HS-27A (cell line): ENCODE measurements at places on chromosomes 1 and 21.

- no peak for DNase-seq
Observed at GRCh38 chr1:52633291-52633754, 355 bp downstream of the SHISAL2A start.

- DNase-seq = no peak
Observed at GRCh38 chr1:44293761-44294315, 61.2 kb downstream of the ERI3 start.

DNA sequence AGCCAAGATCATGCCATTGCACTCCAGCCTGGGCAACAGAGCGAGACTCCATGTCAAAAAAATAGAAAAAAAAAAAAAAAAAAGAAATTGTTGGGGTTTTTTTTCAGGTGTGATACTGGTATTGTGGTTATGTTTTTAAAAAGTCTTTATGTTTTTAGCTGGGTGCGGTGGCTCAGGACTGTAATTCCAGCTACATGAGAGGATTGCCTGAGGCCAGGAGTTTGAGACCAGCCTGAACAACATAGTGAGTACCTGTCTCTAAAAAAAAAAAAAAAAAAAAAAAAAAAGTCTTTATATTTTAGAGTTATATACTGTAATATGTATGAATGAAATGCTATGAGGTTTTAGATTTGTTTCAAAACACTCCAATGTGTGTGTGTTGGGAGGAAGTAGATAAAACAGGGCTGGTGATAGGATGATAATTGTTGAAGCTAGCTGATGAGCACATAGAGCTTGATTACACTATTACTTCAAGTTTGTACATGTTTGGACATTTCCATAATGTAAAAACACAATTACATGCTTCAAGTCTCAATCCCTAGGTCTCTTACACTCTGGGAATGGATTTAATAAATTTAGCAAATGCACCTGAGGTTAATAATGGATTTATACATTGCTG lies 30.2 kb upstream of the ATP5PO start:
- no peak for DNase-seq

GRCh38 chr1:111463029-111463683 lies 10.6 kb upstream of the C1orf162 start:
- DNase-seq = no peak

- DNase-seq = no peak
Observed at GRCh38 chr1:153265457-153265856, 6.0 kb downstream of the LORICRIN start.

GRCh38 chr1:110872366-110872744 lies 593 bp upstream of the CD53 start:
- no peak for DNase-seq
